Activated effector memory CD4-positive, alpha-beta T cell treated with anti-CD3 and anti-CD28 coated beads, Interleukin-2, amount 50 U/mL, for 16 hours (primary cell): ENCODE measurements at places on chromosomes 1 and 21.

GRCh38 chr1:3477241-3477995, 23.0 kb downstream of the ARHGEF16 start:
- no peak for DNase-seq

DNA sequence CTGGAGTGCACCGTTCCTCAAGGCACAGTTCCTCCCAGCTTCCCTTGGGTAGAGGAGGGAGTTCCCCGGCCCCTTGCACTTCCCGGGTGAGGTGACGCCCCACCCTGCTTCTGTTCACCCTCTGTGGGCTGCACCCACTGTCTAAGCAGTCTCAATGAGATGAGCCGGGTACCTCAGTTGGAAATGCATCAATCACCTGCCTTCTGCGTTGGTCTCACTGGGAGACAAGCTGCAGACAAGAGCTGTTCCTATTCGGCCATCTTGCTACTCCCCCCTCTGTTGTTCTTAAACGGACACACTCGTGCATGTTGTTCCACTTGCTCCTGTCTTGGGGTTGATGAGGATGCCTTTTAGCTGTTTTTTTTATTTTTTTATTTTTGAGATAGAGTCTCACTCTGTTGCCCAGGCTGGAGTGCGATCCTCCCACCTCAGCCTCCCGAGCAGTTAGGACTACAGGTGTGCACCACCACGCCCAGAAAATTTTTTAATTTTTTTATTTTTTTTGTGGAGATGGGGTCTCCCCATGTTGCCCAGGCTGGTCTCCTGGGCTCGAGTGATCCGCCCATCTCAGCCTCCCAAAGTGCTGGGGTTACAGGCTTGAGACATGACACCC, 3.0 kb upstream of the MORC3 start:
- no peak for DNase-seq

GRCh38 chr1:89483010-89483756, 41.4 kb upstream of the LRRC8B start:
- DNase-seq, result peak; percentile 88

GRCh38 chr1:198121056-198121826, 35.6 kb upstream of the NEK7 start:
- DNase-seq, result no peak

GRCh38 chr1:82972841-82973553, 1025.9 kb downstream of the TTLL7 start:
- DNase-seq, result no peak

- no peak for DNase-seq
These were observed 160.2 kb downstream of the HIVEP3 start for GRCh38 chr1:41758500-41758899.

GRCh38 chr1:111723091-111723806, 15.9 kb downstream of the INKA2 start:
- DNase-seq, result no peak
